Activated naive CD4-positive, alpha-beta T cell (primary cell): ENCODE measurements at places on chromosomes 4 and X.

- DNase-seq = no peak
Observed at GRCh38 chr4:152996111-152996571, 60.0 kb downstream of the FHDC1 start.

DNA sequence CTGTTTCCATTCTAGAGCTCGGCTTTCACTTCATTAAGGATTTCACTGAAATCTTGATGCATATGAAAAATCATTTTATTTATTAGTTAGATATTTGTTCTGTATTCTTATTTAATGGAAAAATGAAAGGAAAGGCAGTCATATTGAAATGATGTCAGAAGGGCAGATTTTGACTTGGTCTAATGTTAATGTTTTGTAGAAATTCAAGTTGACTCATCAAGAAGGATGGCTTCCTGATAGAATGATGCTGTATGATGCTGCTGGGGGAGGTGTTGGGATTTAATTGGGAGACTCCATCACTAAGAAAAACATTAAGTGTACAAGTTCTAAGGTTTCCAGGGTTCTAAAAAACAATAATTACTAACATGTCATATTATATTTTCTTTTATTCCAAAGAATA lies 204.8 kb downstream of the PDGFC start:
- DNase-seq = no peak

GRCh38 chr4:100895556-100896197 lies 377.9 kb upstream of the EMCN start:
- no peak for DNase-seq

GRCh38 chr4:101306764-101307615 lies 40.3 kb downstream of the PPP3CA start:
- DNase-seq = no peak

DNA sequence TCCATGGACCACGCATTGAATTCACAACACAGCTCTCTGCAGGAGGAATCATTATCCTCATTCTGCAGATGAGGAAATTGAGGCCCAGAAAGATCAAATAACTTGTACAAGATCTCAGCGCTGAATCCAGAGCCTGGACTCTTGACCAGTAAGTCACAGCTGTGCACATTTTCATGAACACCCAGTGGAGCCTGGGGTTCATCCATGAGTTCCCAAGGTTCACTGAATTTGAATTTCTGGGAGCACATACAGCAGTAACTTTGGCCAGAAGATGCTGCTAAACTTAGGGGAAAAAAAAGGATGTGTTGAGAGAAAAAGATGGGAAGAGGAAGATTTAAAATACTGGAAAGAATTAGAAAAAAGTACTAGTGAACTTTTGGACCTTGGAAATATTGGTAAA lies 218.7 kb upstream of the PPARGC1A start:
- no peak for DNase-seq

GRCh38 chrX:6029014-6029413 lies 199.7 kb downstream of the NLGN4X start:
- no peak for DNase-seq

GRCh38 chr4:78205591-78205990 lies 148.5 kb downstream of the FRAS1 start:
- no peak for DNase-seq

- no peak for DNase-seq
Observed at GRCh38 chrX:39996536-39996935, 101.2 kb downstream of the BCOR start.

DNA sequence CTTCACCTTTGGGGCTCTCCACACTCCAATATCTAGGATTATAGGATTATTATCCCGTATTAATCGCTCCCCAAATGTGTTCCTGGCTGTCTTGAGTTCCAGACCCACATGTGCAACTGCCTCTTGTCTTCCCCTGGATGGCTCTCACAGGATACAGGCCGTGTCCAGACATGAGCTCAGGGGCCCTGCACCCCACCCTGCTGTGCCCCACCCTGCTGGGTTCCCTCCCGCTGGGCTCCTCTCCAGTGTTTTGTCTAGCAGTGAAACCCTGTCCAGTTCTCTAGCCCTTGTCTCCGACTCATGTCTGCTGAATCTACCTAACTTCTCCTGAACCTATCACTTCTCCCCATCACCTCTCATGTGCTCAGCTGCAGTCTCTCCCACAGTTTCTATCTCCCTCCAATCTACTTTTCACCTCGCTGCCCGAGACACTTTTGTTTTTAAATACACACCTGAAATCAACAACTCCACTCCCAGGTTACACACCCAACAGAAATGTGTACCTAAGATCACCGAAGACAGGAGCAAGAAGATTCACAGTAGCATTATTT lies 2.0 kb downstream of the RNF212 start:
- DNase-seq = no peak

GRCh38 chrX:71615954-71616353 lies 2.4 kb downstream of the CXCR3 start:
- no peak for DNase-seq
